ENCODE measurements at places on chromosomes 4 and X.

GRCh38 chrX:153460826-153461225 lies 9.6 kb downstream of the HAUS7 start:
- DNase-seq = peak; percentile 69

DNA sequence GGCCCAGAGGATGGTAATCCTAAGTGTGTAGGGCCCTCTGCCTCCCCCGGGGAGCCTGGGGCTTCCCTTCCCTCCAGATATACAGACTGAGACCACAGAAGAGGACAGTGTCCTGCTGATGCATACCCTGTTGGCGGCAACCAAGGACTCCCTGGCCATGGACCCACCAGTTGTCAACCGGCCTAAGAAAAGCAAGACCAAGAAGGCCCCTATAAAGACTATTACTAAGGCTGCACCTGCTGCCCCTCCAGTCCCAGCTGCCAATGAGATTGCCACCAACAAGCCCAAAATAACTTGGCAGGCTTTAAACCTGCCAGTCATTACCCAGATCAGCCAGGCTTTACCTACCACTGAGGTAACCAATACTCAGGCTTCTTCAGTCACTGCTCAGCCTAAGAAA lies 1.9 kb downstream of the TRO start:
- no peak for DNase-seq

GRCh38 chrX:580030-580429 lies 50.6 kb upstream of the SHOX start:
- DNase-seq = no peak

DNA sequence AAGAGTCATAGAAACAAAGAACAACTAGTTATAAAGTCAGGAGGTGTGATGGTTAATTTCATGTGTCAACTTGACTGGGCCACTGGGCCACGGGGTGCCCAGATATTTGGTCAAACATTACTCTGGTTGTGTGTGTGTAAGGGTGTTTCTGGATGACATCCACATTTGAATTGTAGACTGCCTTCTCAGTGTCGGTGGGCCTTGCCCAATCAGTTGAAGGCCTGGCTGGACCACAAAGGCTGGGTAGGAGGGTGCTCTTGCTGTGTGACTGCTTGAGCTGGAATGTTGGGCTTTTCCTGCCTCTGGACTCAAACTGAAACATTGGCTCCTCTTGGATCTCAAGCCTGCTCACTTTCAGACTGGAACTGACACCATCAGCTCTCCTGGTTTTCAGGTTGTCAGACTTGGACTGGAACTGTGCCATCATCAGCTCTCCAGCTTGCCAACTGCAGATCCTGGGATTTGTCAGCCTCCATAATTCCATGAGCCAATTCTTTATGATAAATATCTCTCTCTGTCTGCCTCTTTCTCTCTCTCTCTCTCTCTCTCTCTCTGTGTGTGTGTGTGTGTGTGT lies 41.4 kb downstream of the CLDN34 start:
- DNase-seq = no peak

GRCh38 chrX:53114864-53115549 lies 21.1 kb downstream of the KANTR start:
- no peak for DNase-seq

DNA sequence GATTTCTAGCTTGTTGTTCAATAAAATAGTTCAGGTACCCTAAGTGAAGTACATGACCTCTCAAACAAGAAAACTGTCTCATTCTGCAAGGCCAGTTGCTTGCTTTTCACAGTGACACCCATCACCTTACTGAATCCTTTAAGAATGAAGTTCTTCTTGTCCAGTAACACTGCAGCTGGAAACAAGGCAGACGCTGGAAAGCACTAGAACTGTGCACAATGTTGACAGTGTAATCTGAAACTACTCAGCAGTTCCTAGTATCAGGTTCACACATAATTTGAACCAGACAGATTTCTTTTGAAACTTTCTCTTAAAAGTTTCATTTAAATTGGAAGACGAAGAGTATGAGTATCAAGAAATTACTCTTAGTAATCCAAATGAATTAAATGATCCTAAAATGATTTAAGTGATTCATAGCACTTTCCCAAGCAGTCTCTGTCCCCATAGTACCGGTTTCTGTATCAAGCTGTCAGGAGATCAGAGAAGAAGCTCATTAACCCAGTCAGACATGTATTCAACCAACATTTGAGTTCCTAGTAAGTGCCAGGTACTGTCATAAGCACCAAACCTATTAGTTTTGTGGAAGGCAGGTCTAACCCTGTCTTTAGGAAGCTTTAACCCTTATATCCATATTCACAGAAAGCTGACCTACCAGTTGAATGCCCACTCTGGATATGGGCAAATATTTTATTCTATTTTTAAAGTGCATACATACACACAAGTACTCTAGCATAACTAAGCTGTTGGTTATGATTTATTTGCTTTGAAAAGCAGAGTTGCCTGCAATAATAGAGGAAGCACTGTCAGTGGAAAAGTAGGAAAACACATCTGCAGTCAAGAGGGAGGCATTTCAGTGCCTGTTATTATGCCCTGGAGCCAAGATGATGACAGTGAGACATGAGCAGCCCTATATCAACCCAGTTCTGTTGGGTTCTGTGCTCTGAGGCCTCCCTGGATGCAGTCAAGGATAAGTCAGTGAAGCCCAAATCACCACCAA lies 63.6 kb downstream of the PALLD start:
- DNase-seq = peak; percentile 84

- DNase-seq = peak; percentile 37
These were observed 66.0 kb upstream of the TENM3 start for GRCh38 chr4:182177166-182177565.

DNA sequence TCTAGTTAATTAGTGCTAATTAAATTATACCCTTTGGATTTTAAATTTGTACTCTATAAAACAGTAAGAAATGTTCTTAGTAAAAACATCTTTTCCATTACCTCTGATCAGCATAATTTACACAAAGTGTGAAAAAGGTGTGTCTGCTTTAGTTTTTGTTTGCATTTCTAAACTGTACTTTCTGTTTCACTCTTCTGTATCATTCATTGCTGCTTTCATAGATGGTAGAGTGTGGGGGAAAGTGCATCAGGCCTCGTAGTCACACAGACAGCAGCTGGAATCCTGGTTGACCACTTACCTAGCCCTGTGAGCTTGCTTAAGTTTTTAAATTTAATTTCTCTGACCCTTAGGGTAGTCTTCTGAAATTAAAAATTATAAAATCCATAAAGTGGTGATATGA lies 275.4 kb upstream of the PITX2 start:
- DNase-seq = no peak

DNA sequence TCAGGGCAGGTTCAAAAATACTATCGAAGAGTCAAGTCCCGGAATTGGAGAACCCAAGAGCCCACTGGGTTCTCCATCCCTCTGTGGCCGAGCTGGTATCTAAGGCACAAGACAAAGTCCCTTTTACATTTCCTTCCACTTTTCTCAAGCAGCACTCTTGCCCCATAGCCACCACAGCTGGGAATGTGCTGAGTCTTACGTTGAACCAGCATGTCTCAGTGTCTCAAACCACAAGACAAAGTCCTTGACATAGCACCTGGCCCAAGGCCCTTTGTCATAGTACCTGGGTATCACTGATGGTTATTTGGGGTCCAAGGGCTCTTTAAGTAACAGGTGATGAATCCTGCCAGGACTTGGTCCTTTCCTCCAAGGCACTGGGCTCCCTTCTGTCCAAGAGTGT lies 210.2 kb upstream of the IRS4 start:
- no peak for DNase-seq

DNA sequence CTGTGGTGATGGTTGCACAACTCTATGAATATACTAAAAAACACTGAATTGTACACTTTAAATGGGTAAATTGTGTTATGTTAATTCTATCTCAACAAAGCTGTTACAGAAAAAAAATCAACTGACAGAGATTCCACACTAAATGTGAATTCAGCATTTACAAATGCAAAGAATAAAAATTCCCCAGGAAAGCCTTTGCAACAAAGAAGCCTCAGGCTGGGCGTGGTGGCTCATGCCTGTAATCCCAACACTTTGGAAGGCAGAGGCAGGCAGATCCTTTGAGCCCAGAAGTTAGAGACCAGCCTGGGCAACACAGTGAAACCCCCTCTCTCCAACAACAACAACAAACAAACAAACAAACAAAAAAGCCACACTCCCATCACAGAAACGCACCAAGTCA lies 8.9 kb downstream of the BCLAF3 start:
- DNase-seq = no peak

GRCh38 chr4:71406459-71406963 lies 67.7 kb downstream of the SLC4A4 start:
- no peak for DNase-seq

GRCh38 chr4:98677799-98678198 lies 19.4 kb upstream of the TSPAN5 start:
- no peak for DNase-seq

GRCh38 chr4:146108756-146109155 lies 66.8 kb upstream of the LSM6 start:
- DNase-seq = no peak

Measured in choroid plexus epithelial cell (primary cell).